Endothelial cell of umbilical vein (primary cell): ENCODE measurements at places on chromosomes 4 and X. TPM values are rescaled to one million over a fixed set of nuclear protein-coding genes. Genes with fewer than 3 reads are reported as not detected.

The SPANXN3 gene
- not detected in 2 replicates for total RNA-seq

The FTSJ1 gene
- total RNA-seq = 52.9 and 59.9 TPM in 2 replicates

The NDP gene
- total RNA-seq = 0.60 TPM in 1 of 2 replicates, not detected in the other

The FAM184B gene
- total RNA-seq = not detected in 2 replicates

The DMD gene
- total RNA-seq = 7.3 and 12.6 TPM in 2 replicates

The NMU gene
- 3.7 TPM in 1 of 2 replicates, not detected in the other for total RNA-seq

The EGFL6 gene
- not detected in 2 replicates for total RNA-seq

The SAGE1 gene
- total RNA-seq = not detected in 2 replicates

The REPS2 gene
- 2.6 and 4.9 TPM in 2 replicates for total RNA-seq

The SHROOM3 gene
- 6.7 and 14.9 TPM in 2 replicates for total RNA-seq

The JCHAIN gene
- total RNA-seq = not detected in 2 replicates

The ODAPH gene
- total RNA-seq = not detected in 2 replicates

The TASL gene
- total RNA-seq = not detected in 2 replicates

The RASL11B gene
- total RNA-seq = not detected in 2 replicates

The TMSB15A gene
- 6.0 and 6.7 TPM in 2 replicates for total RNA-seq

The CAMK2D gene
- 23.0 and 30.7 TPM in 2 replicates for total RNA-seq

The PDGFRA gene
- total RNA-seq = 0.48 and 0.55 TPM in 2 replicates

The HS6ST2 gene
- 0.49 and 0.55 TPM in 2 replicates for total RNA-seq

The PPP2R3B gene
- total RNA-seq = 29.2 and 33.6 TPM in 2 replicates

The CCNG2 gene
- total RNA-seq = 28.3 and 31.9 TPM in 2 replicates

The REELD1 gene
- not detected in 2 replicates for total RNA-seq

The DUSP21 gene
- total RNA-seq = not detected in 2 replicates

The SLC34A2 gene
- total RNA-seq = not detected in 2 replicates

The ALB gene
- not detected in 2 replicates for total RNA-seq

The FSTL5 gene
- 1.3 and 1.6 TPM in 2 replicates for total RNA-seq

The CLTRN gene
- not detected in 2 replicates for total RNA-seq

The CHRDL1 gene
- not detected in 2 replicates for total RNA-seq

The HCFC1 gene
- total RNA-seq = 80.9 and 85.9 TPM in 2 replicates

The SPOCK3 gene
- total RNA-seq = not detected in 2 replicates

The ADRA2C gene
- total RNA-seq = 0.40 TPM in 1 of 2 replicates, not detected in the other

The ZNF718 gene
- 5.1 and 12.1 TPM in 2 replicates for total RNA-seq

The NKX3-2 gene
- total RNA-seq = not detected in 2 replicates

The GLRA2 gene
- not detected in 2 replicates for total RNA-seq

The FGB gene
- not detected in 2 replicates for total RNA-seq

The ARX gene
- not detected in 2 replicates for total RNA-seq

The CENPE gene
- total RNA-seq = 45.7 and 50.8 TPM in 2 replicates

The USP17L13 gene
- total RNA-seq = not detected in 2 replicates

The KIT gene
- total RNA-seq = 29.3 and 39.7 TPM in 2 replicates

The RAB9B gene
- total RNA-seq = 0.23 and 0.55 TPM in 2 replicates

The MAGEB6B gene
- total RNA-seq = not detected in 2 replicates

The STATH gene
- not detected in 2 replicates for total RNA-seq

The MAGEC3 gene
- total RNA-seq = not detected in 2 replicates

The SPANXC gene
- not detected in 2 replicates for total RNA-seq

The PAGE2 gene
- total RNA-seq = not detected in 2 replicates

The ADAMTS3 gene
- 1.3 and 1.5 TPM in 2 replicates for total RNA-seq

The BMX gene
- 86.0 and 105 TPM in 2 replicates for total RNA-seq

The HERC5 gene
- 0.30 and 0.91 TPM in 2 replicates for total RNA-seq

The RNF175 gene
- not detected in 2 replicates for total RNA-seq

The TAF9B gene
- 16.0 and 18.5 TPM in 2 replicates for total RNA-seq

The TNIP3 gene
- total RNA-seq = 0.14 TPM in 1 of 2 replicates, not detected in the other

The TMPRSS11D gene
- total RNA-seq = not detected in 2 replicates

The KLKB1 gene
- not detected in 2 replicates for total RNA-seq

The MYOZ2 gene
- total RNA-seq = 0.13 and 0.60 TPM in 2 replicates

The PPBP gene
- total RNA-seq = not detected in 2 replicates

The GJB1 gene
- not detected in 2 replicates for total RNA-seq

The TEX11 gene
- not detected in 2 replicates for total RNA-seq

The CXorf49 gene
- not detected in 2 replicates for total RNA-seq
